ENCODE measurements at places on chromosomes 11 and 22.
A peak's percentile ranks its signal among the peaks of the same experiment; 100 is the strongest.

- no peak for DNase-seq
These were observed 537.4 kb upstream of the B3GAT1 start for GRCh38 chr11:134949121-134950090.

DNA sequence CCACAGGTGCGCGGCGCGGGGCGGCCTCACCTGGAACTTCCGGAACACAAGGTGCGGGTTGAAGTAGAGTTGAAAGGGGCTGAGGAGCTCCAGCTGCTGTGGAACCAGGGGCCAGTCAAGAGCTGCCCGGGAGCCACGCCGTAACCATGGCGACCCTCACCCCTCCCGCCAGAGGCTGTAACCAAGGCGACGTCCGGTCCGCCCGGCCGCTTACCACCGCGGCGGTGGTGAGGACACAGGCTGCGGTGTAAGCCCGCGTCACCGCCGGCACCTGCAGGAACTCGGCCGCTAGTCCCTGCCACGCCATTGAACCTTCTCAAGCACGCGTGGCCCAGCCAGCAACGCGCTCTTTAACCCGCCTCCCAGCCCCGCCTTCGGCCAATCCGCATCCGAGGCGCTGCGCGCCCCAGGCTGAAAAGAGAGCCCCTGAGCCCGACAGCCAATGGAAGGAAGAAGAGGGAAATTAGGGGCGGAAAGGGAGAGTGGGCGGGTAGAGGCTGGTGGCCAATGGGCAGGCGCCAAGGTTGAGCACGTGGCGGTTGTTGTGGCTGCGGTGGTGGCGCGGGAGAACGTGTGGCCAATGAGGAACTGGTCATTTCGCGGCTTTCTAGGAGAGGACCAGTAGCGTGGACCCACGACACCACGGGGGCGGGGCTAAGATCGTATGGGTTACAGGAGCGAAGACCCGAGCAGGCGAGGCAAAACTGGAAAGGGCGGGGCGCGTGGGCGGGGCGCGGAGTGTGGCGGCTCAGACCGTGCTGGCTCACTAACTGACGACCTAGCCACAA is at the start of gene DERL3:
TSS of gene DERL3 (minus strand) at position 326 of the 788 bp plus-strand sequence. CDS start at position 307, 19 bp downstream.
- DNase-seq: peak; percentile 97

- DNase-seq: no peak
These were observed 218.0 kb downstream of the ST3GAL4 start for GRCh38 chr11:126573325-126573978.

DNA sequence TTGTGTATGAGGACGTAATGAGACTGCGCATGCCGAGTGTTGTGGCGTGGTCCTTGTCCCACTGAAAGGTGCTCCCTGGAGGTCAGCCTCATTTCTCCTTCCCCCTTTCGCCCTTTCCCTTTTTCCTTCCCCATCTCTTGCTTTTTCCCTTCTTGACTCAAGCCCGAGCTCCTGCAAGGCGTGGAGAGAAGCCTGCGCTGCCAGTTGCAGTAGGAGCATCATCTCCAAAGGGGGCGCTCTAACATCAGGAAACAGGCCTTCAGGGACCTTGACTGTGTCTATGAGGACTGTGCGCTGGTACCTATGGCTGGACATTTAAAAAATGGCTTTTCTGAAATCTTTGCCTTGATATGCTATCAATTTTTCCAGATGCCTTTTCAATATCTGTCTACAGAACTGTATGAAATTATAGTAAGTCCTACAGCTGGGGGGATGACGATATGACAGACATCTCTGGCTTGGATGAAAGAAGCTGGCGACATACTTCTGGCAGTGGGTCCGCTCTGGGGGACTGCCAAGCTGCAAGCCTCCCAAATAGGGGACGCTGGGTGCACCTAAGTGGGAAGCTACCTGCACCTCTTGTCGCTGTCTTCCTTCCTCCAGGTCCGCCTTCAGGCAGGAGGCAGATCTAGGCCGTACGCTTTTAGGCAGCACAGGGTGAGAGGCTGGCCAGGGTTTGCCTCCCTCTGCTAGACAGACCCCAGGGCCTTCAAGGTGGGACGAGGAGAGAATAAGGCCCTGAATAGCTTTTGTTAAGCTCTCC is 96.5 kb downstream of the NXPE2 start:
- no peak for DNase-seq

GRCh38 chr11:1939006-1939625 is 8.0 kb upstream of the MRPL23 start:
- no peak for DNase-seq

DNA sequence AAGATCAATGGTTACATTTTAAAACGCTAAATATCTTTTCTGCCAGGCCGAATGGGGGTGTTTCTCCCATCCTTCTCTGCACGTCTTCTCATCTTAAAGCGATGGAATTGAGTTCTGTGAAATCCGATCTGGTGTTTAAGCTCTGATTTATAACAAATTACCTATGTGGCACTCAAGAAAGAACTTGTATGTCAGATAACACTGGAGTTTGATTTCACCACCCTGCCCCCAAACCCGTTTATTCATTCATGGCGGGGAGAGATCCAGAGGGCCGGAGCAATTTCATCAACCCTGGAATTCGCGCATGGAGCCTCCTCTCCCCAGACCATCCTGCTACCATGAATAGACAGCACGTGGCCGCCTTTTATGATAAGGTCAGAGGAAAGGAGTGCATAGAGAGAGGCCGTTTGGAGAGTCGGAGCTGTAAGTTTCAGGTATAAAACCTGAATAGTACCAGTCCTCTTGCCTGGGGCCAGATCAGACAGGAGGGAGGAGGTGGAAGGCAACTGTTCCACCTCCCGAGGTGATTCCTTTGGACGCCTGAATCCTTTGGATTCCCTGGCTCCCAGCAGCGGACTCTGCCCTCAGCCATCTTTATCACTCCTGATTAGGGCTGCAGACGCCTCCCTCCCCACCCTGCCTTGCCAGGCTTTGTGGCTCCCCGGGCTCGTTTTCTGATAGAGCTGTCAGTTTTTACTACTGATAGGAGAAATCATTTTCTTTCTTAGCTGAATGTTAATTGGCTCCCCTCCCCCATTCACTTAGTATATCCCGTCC is 27.3 kb upstream of the NFAM1 start:
- no peak for DNase-seq

DNA sequence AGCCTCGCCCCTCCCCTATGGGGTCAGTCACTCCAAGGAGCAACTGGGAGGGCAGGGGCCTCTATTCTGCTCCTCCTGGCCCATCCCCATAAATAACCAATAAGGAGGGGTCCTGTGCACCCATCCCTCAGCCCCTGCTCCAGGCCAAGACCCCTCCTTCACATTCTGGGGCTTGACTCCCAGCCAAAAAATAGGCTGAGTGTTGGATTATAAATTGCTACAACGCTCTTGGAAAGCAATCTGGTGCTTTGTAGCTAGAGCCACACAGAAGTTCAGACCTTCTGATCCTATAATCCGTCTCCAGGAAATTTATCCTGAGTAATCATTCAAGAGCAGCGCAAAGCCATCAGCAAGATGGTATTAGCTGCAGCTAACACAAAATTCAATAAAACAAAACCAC is 42.5 kb downstream of the ABCC8 start:
- no peak for DNase-seq

- DNase-seq: no peak
These were observed 104.6 kb upstream of the ANO3 start for GRCh38 chr11:26227301-26227746.

DNA sequence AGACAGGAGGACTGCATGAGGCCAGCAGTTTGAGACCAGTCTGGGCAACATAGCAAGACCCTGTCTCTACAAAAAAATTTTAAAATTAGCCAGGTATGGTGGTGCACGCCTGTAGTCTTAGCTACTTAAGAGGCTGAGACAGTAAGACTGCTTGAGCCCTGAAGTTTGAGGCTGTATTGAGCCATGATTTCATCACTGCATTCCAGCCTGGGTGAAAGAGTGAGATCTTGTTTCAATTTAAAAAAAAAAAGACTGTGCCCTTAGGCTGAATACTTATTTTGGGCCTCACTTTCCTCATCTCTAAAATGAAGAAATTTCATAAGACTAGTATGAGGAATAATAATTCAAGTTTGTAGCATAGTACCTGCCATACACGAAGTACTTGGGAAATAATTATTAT is 6.9 kb downstream of the AQP11 start:
- no peak for DNase-seq

DNA sequence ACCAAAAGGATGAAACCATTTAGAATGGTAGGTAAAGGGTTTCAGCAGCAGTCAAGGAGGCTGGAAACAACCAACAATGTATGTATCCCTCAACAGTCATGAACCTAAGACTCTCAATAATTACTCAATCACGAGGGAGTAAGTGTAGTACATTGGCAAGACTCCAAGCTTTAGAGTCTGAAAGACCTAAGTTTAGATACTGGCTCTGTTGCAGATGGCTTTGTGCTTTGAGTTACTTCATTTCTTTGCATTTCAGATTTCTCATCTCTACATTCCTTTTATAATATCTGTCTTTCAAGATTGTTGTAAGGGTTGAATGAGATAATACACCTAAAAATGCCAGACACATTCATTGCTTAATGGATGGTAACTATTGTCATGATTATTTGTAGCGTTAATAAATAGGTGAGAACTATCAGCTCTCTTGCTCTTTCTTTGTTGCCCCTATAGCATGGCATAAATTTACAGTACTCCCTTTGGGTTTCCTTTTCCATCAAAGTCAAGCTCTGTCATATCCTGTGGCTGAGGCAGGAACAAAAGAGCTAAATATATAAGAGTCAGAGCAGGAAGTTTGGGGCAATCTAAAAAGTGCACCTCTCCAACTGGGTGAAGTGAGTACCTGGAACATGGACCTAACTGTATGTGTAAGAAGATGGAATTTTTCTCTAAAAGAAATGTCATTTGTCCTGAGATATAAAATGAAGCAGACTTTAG is 228.2 kb upstream of the ZC3H12C start:
- DNase-seq: no peak

DNA sequence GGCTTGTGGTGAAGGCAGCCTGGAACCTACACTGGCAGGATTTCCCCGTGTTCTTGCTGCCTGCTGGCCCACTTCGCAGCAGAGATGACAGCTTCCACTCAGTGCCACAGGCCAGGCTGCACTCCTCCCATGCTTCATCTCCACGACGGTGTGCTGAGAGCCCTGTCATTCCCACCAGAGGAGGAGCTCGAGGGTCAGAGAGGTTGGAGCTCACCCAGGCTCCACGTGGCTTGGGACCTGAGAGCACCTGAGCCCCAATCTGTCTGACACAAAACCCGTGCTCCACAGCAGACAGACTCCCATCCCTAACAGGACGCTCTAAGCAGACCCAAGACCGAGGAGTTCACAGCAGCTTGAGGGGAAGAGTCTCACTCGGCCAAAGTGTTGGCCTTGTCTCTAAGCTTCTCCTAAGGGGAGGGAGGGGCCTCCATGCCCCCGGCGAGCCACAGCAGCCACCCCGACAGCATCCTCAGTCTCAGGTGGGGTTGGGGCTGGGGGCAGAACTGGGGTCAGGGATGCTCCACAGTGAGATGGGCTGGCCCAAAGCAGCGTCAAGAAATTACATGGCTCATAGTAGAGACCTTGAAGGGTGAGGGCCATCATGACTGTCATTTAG is 10.7 kb downstream of the LRFN4 start:
- DNase-seq: no peak

DNA sequence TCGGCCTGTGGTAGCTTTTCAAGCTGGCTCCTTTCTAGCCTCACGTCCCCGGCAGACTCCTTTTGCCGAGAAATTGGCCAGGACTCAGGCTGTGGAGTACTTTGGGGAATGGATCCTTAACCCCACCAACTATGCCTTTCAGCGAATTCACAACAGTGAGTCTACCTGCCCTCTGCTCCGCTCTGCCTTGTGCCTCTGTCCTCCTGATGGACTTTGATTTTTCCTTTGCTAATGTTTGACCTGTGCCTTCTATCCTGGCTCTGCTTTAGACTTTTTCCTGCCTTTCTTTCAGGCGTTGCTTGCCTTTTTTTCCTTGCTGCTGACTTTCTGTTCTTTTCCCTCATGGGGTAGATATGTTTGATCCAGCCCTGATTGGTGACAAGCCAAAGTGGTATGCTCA is 12.5 kb downstream of the MADD start:
- no peak for DNase-seq

GRCh38 chr11:2383852-2384804 is 7.0 kb downstream of the CD81 start:
- no peak for DNase-seq

- no peak for DNase-seq
These were observed 473.7 kb upstream of the ISX start for GRCh38 chr22:34592123-34592740.

DNA sequence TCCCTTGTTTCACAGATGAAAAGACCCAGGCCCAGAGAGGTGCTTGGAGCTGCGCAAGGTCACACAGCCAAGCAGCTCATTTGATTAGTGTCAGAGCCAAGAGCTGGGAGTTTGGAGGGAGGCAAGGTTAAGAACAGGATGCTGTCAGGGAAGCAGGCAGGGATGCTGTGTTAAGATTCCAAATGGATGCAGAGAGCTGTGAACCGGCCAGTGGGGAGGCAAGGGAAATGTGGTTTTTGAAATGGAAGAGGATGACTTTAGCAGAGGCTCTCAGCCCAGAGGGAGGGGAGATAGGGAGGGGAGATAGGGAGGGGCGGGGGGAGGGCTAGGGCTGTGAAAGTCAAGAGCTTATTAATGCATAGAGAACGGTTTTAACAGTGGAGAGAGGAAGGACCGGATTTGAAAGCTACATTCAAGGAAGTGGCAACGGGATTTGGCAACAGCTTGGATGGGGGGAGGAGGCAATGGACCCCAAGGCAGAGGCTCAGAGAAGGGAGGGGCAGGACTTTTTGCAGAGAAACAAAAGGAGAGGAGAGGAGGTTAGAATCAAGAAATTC is 13.0 kb downstream of the RTN4RL2 start:
- DNase-seq: no peak

GRCh38 chr11:34633990-34634693 is 13.2 kb downstream of the EHF start:
- no peak for DNase-seq

- DNase-seq: no peak
These were observed 9.0 kb upstream of the FLRT1 start for GRCh38 chr11:64026575-64027205.

DNA sequence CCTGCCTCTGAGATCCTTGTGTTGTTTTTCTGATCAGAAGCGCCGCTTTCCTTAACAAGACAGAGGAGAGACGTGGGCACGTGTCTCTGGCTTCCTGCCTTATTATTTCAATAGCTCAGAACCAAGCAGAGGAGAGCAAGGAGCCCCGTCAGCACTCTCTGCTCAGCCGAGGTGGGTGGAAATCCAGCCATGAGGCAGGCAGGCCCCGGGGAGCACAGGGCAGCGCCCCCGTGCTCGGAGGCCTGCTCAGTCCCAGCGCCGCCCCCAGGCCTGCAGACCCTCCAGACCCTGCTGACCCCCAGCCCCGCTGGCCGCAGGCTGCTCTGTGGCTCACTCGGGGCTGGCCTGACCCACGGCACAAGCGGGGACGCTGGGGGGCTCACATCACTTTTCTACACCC is 162.8 kb downstream of the BRD1 start:
- no peak for DNase-seq

GRCh38 chr11:120635136-120635810 is 123.7 kb downstream of the GRIK4 start:
- no peak for DNase-seq

DNA sequence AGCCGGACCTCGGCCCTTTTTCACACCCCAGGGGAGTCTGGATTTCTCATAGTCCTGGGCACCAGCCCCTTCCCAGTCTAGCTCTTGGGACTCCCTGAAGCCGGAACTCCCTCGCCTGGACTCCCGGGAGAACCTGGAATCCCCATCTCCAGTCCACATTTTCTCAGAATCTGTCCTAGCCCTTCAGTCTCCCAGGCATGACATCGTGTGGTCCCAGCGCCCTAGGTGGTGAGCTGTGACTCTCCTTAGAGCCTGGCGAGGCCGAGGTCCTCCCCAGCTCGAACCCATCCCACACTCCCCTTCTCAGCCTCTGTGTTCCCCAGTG is 673 bp upstream of the DUSP18 start:
- DNase-seq: no peak

GRCh38 chr11:82989628-82990404 is 81.9 kb downstream of the RAB30 start:
- no peak for DNase-seq
